ENCODE measurements at places on chromosomes 3 and 15. TPM values are rescaled to one million over a fixed set of nuclear protein-coding genes. Genes with fewer than 3 reads are reported as not detected.

DNA sequence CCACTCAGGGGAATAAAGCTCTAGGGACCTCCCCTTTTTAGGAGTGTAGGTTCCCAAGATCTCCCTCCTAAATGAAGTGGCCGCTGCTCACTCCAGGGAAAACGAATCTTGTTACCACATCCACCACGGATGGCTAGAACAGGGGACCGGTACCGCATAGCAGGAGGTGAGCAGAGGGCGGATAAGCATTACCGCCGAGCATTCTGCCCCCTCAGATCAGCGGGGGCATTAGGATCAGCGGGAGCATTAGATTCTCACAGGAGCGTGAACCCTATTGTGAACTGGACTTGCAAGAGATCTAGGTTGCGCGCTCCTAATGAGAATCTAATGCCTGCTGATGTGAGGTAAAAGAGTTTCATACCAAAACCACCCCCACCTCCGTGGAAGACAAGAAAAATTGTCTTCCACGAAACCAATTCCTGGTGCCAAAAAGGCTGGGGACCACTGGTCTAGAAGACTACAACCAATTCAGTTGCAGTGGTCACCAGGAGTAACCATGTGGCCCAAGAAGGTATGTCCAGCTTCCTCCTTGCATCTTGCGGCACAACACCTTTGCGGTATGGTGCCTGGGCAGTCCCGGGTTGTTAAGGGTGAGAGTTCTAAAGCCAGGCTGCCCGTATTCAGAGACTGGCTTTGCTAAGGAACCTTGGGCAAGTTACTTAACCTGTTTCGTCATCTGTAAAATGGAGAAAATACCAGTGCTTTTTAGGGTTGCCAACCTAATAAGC is 1.1 kb upstream of the SS18L2 start:
- DNase-seq = no peak

- no peak for DNase-seq
Measured at GRCh38 chr3:158712443-158712842, 19.8 kb downstream of the RARRES1 start.

SLC2A2 gene
- total RNA-seq = 1.5 TPM

- DNase-seq = no peak
Measured at GRCh38 chr15:40182358-40183029, 21.6 kb downstream of the BUB1B start.

CEP19 gene
- 2.5 TPM for total RNA-seq

GRCh38 chr3:7871003-7871560 is 630.5 kb upstream of the LMCD1 start:
- DNase-seq = no peak

CTXN2 gene
- 0.38 TPM for total RNA-seq

DNA sequence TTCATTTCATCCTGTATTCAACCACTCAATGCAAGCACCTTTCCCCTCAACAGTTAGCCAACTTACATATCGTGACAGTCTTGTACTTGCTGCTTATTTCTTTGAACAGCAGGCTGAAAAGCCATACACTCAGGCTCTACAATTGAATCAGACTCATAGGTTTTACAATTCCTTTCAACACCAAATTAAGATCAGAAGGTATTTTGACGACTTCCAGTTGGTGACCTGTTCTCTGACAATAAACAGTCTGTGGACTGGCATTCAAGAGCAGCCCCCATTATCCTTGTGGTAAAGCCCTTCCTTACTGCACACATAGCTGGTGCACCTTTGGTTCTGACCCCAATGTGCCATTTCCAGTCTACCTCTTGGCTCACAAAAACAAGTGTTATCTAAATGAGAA is 140.0 kb upstream of the MB21D2 start:
- DNase-seq = no peak

DNA sequence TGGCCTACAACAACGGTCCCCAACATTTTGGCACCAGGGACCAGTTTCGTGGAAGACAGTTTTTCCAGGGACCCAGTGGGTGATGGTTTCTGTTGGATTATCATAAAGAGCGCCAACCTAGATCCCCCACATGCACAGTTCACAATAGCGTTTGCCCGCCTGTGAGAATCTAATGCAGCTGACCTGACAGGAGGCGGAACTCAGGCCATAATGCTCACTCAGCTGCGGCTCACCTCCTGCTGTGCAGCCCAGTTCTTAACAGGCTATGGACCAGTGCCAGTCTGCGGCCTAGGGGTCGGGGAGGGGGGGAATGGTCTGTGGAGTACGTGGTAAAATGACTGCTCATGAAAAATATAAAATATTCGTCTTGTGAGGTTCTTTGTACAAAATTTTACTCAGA is 518.5 kb upstream of the CADM2 start:
- no peak for DNase-seq

- DNase-seq = no peak
Measured at GRCh38 chr15:80875568-80876347, 96.6 kb downstream of the CEMIP start.

STAB1 gene
- total RNA-seq = 0.27 TPM
